Hematopoietic multipotent progenitor cell treated with erythropoietin and hydrocortisone succinate and interleukin-3 and kit ligand, for 8 days (in vitro differentiated cells): ENCODE measurements at places on chromosomes 3 and 15.

GRCh38 chr3:9238721-9239295, 10.6 kb downstream of the SRGAP3 start:
- no peak for DNase-seq

- peak; percentile 37 for DNase-seq
Measured at GRCh38 chr3:196636369-196637349, 2.8 kb upstream of the NRROS start.

GRCh38 chr3:149657321-149657925, 402 bp downstream of the WWTR1 start:
- no peak for DNase-seq

GRCh38 chr3:194070634-194071409, 65.1 kb upstream of the HES1 start:
- peak; percentile 45 for DNase-seq

DNA sequence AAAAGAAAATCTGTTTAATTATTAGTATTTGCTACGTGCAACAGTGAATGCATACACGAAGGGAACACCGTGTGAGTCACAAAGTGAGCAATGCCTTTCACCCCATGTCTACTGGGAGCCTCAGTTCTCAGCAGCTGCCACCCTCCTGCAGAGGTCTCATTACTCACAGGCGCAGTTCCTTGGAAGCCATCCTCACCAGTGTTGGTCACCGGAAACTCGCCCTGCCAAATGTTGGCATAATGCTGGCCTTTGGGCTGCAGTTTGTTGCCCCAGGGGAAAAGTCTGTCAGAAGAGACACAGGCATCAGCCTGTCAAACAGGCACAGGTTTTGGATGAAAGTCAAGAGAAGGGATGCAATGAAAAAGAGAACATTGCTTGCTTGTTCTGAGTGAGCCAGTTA, 50.1 kb downstream of the SUMF1 start:
- DNase-seq: no peak

DNA sequence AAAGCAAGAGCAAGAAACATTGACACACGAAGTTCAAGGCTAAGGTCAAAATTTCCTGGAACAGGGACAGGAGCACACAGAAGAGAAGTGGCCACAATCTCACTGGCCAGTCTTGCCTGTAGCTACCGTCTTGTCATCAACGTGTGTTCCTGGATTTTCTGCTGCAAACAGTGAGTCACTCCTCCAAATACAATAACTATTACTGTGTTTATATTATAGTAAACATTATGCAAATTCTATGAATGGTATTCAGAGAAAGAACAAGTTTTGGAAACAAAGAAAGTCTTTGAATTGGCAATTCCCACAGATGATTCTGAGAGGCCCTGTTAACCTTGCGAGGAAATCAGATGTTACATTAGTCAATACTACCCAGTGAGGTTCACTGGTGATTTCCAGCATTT, 220.5 kb downstream of the FAM43A start:
- DNase-seq: no peak

DNA sequence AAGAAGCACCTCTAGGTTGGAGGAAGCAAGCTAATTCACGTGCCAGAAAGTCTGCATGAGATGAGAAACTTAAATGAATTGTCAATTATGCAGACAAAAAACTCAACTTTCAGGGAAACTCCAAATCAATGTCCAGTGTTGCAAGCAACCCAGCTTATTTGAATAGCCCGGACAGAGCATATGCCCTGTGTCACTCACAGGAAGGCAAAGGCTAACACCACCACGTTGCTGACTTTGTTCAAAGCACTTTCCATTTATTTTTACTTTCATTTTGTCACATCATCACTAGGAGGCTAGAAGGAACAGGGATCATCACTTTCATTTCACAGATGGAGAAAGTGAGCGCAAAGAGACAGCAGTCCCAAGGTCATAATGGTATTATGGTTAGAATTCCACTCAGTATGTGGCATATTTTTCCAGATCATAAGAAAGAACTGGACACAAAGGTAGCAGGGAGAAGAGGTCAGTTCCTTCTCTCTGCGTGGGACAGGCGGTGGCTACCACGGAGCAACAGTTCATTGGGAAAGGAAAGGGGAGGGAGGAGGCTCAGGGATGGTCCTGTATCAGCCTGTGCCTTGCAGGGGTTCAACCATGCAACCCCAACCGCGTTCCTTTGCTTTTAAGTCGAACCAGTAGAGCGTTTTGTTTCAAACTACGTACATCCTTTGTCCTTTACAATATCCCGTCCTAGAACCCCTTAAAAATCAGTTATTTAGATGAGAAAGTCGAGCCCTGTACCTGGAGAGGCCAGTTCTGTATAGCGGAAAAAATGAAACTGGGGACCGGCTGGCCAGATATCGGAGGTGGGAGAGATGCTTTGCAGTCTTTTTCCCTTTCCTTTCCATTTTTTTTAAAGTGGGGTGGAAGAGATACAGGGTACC, 1.1 kb downstream of the HEG1 start:
- DNase-seq: no peak

GRCh38 chr3:187946163-187946691, 201.0 kb upstream of the BCL6 start:
- no peak for DNase-seq

DNA sequence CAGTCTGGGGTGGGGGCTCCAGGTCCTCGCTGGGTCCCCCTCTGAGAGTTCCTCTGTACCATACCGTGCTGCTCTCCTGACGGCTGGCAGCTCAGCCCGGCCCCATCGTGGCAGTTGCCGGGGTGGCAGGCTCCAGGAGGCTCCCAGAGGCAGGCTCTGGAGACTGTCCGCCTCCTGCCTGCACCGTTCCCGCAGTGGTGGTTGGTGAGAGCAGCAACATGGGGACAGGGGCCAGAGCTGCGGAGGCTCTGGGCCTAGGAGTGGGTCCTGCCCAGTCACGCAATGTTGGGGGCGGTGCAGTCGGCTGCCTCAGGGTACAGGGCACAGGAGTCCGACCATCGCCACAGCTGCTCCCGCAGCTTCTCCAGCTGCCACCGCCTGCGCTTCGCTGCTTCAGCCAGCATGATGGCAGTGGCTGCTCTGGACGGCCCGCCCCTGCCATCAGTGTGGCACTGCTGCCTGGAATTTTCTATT, 492.7 kb downstream of the AGBL1 start:
- no peak for DNase-seq

GRCh38 chr15:69497667-69498066, 45.0 kb downstream of the RPLP1 start:
- no peak for DNase-seq

DNA sequence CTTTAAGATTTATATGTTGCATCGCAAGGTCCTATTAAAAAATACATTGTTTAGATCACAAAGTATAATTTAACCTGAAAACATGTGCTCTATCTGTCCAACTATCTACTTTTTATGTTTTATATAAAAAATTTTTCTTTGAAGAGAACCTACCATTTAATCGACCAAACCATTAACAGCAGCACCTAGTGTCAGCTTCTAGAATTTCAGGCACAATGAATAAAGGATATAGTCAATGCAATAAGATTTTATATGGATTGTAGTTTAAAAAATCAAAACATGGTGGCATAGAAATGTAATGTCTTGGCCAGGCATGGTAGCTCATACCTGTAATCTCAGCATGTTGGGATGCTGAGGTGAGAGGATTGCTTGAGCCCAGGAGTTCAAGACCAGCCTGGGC, 313.7 kb downstream of the GAP43 start:
- DNase-seq: no peak

DNA sequence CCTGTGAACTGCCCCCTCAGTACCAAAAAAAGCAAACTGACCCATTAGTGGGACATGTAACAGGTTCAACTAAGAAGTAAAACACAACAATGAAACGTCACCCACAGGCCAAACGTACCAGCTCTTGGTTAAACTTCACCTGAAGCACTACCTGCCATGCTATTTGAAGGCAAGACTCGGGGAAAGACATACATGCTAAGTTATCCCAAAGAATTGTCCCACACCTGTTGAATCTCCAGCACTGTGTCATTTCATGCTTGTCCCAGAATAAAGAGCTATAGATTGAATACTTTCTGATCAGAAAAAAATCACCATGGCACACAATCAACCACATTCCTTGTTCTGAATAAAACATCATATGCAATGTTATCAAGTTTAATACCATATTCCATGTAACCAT, 195.4 kb upstream of the WNT5A start:
- DNase-seq: no peak

GRCh38 chr3:127697551-127698240, 24.9 kb downstream of the ABTB1 start:
- peak; percentile 89 for DNase-seq

- DNase-seq: peak; percentile 41
Measured at GRCh38 chr3:100402256-100402655, 917 bp downstream of the LNP1 start.

DNA sequence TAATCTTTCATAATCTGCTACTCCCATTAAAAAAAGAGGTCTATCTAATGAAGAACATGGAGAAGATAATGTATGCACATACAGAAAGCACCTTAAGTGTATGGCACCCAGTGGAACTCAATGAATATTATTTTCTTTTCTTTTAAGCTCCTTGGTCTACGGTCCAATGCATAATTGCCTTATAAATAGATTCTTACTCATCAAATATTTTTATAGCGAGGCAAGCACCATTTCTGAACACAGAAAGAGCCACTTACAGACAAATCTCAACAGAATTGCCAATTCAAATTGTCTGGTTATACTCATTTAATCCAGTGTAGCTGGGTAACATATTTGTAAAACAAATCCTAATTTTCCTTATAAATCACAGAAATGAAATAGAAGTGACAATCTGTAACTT, 6.3 kb downstream of the PDZRN3 start:
- no peak for DNase-seq

GRCh38 chr3:66228707-66229106, 7.9 kb downstream of the SLC25A26 start:
- DNase-seq: no peak

GRCh38 chr15:23877502-23878412, 190.7 kb upstream of the NDN start:
- DNase-seq: peak; percentile 32

- DNase-seq: no peak
Measured at GRCh38 chr3:126543457-126544061, 15.2 kb downstream of the C3orf22 start.

GRCh38 chr3:40504636-40505430, 1.0 kb upstream of the ZNF620 start:
- DNase-seq: peak; percentile 14

DNA sequence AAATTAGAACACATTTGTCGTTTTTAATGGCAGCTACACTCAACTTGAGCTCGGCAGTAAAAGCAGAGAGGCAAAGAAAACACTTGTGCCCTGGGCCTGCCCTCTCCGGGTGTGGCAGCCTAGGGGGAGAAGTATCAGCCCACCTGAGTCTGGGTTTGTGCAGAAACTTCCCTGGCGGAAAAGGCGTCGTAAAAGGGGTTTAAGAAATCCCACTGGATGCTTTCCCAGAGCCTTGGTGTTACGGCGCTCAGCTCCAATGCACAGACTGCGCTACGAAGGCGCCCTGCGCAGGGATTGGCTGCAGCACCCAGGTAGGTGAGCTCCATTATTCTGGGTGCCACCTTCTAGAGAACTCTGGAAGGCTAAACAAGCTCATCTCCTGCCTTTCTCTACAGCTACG, 461.5 kb upstream of the NR2F2 start:
- no peak for DNase-seq

- DNase-seq: no peak
Measured at GRCh38 chr3:177257006-177257405, 59.7 kb upstream of the TBL1XR1 start.

DNA sequence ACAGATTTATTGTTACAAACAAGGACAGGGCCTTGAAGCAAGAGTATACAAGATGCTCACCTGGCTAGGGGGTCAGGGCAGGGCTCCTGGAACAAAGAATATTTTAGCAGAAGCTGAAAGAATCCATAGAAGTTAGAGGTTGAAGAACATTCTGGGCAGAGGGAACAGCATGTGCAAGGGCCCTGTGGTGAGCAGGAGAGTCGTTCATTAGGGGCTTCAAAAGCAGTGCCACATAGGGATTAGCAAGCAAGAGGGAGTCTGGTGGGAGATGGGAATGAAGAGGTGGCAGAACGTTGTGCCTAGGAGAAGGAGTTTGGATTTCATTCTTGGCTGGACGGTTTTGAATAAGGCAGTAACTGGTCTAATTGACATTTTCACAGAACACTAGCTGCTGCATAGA, 22.9 kb downstream of the DNAJB8 start:
- DNase-seq: no peak

DNA sequence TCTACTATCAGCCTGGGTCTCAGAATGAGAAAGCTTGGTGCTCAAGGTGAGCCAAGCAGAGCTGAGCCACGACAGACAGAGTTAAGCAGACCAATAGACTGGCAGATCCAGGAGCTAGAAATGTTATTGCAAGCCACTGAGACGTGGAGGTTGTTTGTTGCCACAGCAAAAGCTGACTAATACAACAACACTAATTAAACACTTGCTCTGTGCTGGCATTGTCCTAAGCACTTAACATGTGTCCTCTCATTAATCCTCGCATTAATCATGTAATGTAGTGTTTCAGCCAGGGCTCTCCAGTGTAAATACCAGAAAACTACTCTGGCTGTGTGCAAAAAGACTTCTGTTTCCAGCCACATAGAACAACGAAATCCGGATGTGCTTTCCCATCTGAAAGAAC, 11.6 kb upstream of the SPSB4 start:
- no peak for DNase-seq

- peak; percentile 11 for DNase-seq
Measured at GRCh38 chr15:48766196-48766595, 44.7 kb downstream of the CEP152 start.

GRCh38 chr3:13023235-13023970, 49.8 kb downstream of the IQSEC1 start:
- DNase-seq: no peak

DNA sequence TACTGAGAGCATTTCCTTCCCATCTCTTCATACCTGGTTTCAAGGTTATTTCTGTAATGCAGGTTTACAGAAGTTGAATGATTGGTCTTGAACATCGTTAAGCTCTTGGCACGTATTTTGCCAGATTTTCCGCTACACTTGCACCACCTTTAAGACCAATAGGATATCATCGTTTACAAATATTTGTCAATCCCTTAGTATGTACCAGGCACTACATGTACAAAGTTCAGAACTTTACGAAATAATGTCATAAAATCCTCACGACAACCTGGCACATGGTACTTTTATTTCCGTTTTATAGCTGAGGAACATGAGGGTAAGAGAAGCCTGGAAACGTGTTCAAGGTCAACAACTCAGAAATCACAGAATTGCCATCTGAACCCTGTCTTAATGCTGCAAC, 6.3 kb downstream of the LRRK1 start:
- DNase-seq: no peak

DNA sequence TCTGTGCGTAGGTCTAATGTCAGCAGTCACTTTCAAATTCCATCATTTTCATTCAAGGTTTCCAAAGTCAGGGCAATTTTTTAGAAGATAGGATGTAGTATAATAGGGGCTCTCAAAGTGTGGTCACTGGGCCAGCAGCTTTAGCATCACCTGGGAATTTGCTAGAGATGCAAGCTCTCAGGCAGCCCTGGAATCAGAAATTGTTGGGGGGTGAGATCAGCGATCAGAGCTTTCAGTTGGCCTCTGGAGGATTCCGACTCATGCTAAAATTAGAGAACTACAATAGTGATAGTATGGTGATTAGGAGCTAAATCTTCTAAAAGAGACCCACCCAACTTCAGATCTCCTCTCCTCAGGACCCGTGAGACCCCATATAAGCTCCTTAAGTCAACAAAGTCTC, 2.4 kb upstream of the FRMD4B start:
- DNase-seq: no peak

- DNase-seq: no peak
Measured at GRCh38 chr15:84003791-84004503, 231.6 kb upstream of the GOLGA6L4 start.
